KG1 (cell line): ENCODE measurements at places on chromosomes 6 and 20.

DNA sequence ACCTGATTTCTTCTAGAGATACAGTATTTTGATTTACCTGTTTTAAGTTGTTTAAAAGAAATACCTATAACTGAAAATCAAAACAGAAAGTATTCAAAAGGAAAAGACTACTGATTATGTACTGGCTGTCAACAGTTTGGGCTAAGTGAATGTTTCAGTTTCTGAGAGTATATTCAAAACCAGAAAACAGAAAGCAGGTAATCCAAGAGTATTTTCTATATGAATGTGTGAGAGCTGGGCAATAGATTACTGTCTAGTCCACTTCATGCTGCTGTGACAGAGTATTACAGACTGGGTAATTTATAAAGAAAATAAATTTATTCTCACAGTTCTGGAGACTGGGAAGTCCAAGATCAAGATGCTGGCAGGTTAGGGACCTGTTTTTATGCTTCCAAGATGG lies 261.0 kb downstream of the ARHGAP18 start:
- no peak for DNase-seq

- DNase-seq, result no peak
Observed at GRCh38 chr6:35076997-35077712, 64.0 kb downstream of the TCP11 start.

- no peak for DNase-seq
Observed at GRCh38 chr20:3557237-3557785, 86.5 kb downstream of the ATRN start.

- DNase-seq, result no peak
Observed at GRCh38 chr20:40687384-40688128, 1.5 kb downstream of the MAFB start.

GRCh38 chr6:169229615-169230321 lies 23.9 kb downstream of the THBS2 start:
- no peak for DNase-seq

DNA sequence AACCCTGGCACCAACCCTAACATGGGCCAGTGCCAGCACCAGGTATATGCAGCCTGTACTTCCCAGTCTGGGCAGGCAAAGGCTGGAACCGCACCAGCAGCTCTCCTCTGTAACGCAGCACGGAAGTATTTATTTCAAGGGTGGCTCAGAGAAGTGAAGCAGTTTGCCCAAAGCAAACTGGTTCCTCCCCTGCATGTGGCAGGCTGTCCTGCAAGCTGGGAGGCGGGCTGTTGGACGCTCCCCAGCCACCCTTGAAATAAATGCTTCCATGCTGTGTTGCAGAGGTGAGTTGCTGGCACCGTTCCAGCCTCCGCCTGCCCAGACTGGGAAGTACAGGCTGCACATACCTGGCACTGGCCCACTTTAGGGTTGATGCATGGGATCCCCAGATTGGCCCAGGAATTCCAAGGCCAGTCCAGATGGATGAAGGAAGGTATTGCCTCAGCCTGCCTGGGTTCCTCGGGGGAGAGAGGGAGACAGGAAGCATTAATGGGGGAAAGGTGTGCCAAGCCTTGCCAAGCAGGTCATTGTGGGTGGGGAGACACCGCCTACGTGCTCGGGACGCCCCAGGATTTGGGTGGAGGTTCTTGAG lies 49.8 kb downstream of the PPARD start:
- DNase-seq, result no peak

- no peak for DNase-seq
Observed at GRCh38 chr20:59434960-59435359, 134.5 kb downstream of the EDN3 start.

- DNase-seq, result no peak
Observed at GRCh38 chr20:61875221-61875885, 190.3 kb downstream of the TAF4 start.

DNA sequence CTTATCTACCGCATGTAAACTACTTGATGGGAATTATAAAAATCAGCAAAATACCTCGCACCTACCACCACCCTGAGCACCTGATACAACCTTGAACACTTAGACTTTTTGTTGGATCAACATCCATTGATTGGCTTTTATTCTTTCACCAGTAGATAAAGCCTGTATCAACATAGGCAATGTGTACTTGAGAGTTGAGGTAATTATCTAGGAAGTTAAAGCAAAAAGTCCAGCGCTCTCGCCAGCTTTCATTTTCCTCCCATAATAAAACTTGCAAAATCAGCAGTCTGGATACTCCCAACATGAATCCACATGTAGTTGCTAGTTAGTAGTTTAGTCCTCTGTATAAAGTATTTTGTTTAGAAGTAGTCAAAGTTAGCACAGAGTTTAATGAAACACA lies 132.0 kb upstream of the PRDM1 start:
- no peak for DNase-seq
